AML-193 (cell line): ENCODE measurements at places on chromosomes 6 and 20.

DNA sequence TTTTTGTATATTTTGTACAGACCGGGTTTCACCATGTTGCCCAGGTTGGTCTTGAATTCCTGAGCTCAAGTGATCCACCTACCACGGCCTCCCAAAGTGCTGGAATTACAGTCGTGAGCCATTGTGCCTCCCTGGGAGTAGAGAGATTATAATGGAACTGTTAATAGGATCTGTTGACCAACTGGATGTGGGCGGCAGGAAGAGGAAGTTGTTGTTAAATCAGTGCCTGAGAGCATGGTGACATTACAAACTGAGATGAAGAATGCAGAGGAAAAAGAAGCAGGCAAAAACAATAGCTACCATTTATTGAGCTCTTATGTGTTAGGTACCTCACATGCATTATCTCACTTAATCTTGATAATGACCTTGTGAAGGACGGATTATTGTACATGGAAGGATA is 9.2 kb upstream of the L3MBTL3 start:
- DNase-seq: no peak

GRCh38 chr6:127938701-127939100 is 37.8 kb upstream of the THEMIS start:
- DNase-seq: no peak

- DNase-seq: no peak
Observed at GRCh38 chr20:33053291-33054106, at the start of gene BPIFB3. TSS of gene BPIFB3 (plus strand) at chr20:33053903. CDS start at chr20:33055436, 1,533 bp downstream.

- DNase-seq: no peak
Observed at GRCh38 chr6:358432-358831, 33.1 kb upstream of the IRF4 start.

DNA sequence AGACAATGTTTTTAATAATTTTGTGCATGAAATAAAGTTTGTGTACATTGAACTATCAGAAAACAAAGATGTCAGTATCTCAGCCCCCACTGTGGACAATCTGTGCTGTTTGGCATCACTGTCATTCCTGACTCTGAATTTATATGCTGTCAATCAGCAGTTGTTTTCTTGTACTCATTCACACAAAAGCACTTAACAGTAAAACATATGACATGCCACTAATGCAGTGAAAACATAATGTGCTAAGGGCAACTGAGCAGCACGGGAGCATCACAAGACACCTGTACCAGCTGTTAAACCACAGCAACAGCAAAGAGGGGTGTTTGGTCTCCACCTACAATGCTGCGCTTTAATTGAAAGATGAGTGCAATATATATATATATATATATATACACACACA is 647.8 kb upstream of the SLC35B3 start:
- DNase-seq: no peak

GRCh38 chr6:143090314-143091044 is 29.8 kb downstream of the AIG1 start:
- DNase-seq: no peak

GRCh38 chr20:6562111-6562510 is 205.4 kb upstream of the BMP2 start:
- DNase-seq: no peak

- no peak for DNase-seq
Observed at GRCh38 chr20:17407550-17407949, 123.6 kb downstream of the BFSP1 start.

GRCh38 chr6:136774228-136775041 is 17.8 kb downstream of the MAP3K5 start:
- DNase-seq: peak; percentile 89
